ENCODE measurements at places on chromosomes 1 and 21.
A peak's percentile ranks its signal among the peaks of the same experiment; 100 is the strongest.

DNA sequence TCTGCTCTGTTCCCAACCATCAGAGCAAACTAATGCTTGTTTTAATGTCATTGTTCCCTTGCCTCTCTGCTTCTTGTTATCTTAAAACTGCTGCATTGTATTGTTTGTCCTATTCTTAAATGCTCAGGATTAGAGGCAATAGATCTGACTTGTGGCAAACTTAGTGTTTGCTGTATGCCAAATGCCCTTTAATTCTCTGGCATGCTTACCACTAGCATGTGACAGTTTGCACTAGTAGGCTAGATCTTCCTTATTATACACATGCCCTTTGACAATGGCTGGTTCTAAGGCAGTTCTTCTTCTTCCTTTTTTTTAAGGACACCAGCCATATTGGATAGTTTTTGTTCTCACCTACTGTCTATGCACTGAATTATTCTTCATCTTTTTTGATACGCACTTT, 30.1 kb downstream of the PALMD start:
- DNase-seq = no peak

DNA sequence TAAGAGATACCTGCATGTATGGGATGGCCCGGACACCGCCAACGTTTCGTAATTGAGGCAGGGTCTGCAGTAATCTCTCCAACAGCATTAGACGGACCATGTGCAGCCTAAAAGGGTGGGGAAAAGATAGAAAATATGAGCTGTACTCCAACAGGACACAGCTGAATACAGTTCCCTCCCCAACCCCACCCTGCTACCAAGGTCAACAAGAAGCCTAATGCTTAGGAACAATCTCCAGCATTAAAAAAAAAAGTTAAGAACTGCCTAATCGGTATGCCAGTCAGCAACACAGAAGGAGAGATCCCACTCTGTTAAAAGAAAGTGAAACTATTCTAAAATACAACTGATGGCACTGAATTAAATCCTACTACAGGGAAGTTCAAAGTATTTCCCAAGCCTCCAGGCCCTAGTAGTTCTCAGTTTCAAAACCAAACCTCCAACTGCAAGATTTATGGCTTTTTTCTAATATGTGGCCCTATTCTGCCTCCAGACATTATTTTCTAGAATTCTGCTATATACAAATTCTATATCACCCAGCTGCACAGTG, 81.0 kb downstream of the UBR4 start:
- no peak for DNase-seq

DNA sequence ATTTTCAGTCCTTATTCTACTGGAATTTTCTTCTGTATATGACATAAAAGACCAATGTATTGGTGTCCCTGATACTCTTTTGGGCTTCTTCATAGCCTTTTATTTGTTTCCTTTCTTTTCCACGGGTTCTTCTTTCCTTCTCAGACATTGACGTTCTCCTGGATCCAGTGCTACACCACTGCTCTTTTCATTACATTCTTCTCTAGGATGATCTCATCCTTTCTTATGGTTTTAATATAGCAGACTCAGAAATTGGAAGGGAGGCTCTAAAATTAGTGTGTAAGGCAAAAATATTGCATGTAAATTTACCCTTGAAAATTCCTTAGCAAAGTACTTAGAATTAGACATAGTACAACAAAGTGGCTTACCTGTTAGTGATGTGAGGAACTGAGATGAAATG, 65.3 kb downstream of the SELENOF start:
- DNase-seq = no peak

DNA sequence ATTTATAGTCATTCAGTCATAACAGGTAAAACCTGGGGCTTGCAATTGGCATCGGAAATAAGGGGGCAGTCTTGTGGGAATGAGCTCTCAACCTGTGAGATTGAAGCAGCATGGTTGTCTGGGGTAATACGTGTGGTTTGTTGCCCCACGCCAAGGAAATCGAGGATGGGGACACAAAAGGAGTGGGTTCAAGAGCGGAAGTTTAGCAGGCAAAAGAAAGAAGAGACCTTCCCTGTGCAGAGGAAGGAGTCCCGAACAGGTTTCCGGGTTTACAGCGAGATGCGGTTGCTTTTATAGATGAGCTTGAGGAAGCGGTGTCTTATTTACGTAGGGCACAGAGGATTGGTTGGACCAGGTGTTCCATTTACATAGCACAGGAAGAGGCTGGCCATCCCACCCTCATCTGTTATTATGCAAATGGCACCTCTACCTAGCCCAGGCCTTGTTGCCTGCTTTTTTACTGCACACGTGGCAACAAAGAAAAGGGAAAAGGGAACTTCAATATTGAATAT, 37.3 kb downstream of the IFNAR1 start:
- peak; percentile 41 for DNase-seq

DNA sequence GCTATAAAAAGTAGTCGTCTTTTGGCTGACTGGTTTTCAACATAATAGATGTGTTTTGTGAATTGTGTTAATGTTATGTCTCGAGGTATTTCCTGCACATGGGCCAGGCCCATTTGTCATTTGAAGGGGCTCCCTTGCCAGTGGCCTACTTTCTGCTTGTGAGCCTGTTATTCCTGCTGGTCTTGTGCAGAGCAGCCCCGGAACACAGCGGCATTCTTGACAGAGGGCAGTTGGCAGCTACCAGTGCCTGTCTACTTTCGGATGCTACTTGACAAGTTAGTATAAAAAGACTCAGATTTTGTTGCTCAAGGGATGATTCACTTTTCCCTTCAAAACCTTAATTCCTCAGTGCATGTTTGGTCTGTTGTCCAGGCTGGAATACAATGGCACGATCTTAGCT, 28.5 kb downstream of the PGM1 start:
- no peak for DNase-seq

DNA sequence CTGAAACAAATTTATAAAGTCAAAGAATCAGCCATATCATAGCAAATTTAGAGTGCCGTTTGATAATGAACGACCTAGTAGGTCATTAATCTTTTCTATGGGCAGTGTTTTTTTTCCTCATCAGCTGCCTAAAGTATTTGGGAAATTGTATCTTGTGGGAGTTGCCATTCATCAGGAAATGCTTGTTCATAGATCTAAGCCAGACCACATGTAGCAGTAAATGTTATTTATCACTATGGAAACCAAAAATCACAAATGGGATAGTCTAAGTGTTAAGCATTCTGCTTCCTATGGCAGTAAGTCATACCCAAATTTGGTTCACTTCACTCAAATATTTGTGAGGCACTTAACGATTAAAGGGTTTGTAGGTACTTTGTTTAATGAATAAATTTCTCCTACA, 52.9 kb downstream of the LRRC8D start:
- no peak for DNase-seq

- DNase-seq = no peak
These were observed 28.8 kb upstream of the CCSAP start for GRCh38 chr1:229371624-229372023.

- no peak for DNase-seq
These were observed 3.2 kb upstream of the PARS2 start for GRCh38 chr1:54767526-54767925.
